NCI-H187 (cell line): ENCODE measurements at places on chromosomes 5 and 9.

- DNase-seq = no peak
Measured at GRCh38 chr9:136939996-136940525, 4.5 kb downstream of the FBXW5 start.

DNA sequence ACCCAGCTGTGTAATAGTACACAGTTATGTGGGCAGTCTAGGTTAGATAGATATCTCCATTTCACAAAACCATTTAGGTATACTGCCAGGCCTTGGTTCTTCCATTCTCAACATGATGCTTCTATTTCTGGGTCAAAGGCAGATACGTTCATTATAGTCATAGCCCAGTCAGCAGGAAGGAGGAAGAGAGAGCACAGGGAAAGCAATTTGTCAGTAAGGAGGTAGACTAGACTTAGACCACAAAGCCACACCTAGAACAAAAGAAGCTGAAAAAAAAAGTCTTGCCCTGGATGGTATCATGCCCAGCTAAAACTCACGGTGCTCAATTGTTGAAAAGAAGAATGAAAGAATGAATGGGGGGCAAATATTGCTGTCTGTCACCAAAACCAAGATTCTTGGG, 7.6 kb downstream of the INVS start:
- no peak for DNase-seq

GRCh38 chr5:18961234-18961633, 1026.8 kb downstream of the CDH18 start:
- no peak for DNase-seq

DNA sequence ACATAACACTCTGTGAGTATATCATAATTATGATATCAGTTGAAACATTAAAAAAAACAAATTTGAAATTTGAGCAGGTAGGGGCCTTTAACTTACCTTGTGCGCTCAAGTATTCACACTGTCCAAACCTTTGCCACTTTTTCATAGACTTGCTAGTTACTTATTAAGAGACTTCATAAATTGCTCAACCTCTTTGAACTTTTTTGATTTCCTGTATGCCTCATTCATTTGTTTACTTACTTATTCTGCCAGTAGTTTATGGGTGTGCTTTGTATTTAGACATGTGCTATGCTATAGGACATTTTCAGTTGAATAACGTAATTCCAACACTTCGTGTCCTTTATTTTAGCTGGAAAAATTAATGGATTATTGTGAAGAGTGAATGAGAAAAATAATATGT, 204.8 kb downstream of the HCN1 start:
- DNase-seq = no peak

- DNase-seq = no peak
Measured at GRCh38 chr5:159212657-159213462, 3.5 kb upstream of the RNF145 start.

DNA sequence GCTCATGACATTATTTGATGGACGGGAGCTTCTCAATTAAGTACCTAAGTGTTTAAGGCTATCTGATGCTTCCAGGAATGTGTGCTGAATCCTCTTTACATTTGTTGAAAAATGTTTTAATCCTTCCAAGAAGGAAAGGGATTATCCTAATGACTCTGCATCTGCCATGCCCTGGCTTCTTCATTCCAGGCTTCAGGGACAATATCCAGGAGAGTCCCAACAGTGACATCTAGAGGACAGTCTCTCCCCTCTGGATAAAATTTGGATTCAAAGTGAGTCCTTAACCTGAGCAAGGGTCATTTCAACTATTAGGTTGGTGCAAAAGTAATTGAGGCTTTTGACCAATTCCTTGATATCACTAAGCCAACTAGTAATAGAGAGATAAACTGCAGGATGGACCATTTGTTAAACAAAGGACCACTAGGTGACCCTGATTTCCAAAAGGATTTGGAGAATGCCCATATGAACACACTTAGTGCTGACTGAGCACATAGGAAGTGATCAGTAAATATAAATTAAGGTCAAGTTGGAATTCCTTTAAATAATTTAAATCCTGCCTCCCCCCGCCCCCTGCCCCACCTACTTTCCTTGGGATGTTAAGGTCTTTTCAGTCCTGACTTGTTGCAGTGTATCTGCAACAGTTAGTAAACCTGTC, 19.1 kb downstream of the TNFSF8 start:
- no peak for DNase-seq
